Naive thymus-derived CD8-positive, alpha-beta T cell (primary cell): ENCODE measurements at places on chromosomes 5 and 9.

- DNase-seq = no peak
Measured at GRCh38 chr5:127590156-127590722, 58.6 kb upstream of the CTXN3 start.

GRCh38 chr5:159682623-159683022 is 233.7 kb upstream of the ADRA1B start:
- DNase-seq = no peak

DNA sequence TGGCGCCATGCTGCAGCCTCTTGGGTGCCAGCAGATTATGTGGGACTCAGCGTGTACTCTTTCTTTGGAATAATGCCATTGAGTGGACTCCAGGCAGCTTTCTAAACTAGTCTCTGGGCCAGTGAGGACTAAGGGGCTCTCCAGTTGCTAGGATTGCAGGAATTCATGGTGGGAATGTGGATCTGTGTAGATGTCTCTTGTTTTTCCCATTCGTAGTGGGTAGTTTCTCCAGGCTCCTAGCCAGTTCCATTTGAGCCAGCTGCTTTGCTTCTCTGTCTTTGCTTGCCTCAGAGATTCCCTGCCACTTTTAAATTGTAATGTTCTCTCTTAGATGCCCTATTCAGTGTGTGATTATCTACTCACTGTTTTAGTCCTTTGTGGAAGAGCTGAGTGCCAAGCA is 42.6 kb downstream of the SLF1 start:
- DNase-seq = no peak

DNA sequence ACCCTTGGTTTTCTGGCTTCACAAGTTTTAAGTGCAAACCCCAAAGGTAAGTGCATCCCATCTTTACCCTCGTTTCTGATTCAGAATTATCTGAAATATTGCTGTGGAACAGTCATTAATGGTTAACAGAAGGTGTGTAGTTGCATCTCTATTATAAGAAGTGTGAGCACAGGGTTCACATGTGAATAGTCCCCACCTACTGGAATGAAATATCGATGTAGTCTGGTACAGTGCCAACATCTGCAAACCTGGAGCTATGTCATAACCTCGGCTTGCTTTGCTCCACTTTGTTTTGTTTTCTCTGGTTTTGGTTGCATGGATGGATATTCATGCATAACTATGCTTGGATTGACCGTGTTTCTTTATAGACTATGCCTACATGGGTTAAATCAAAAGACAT is 12.6 kb downstream of the HTR4 start:
- DNase-seq = no peak

GRCh38 chr5:149639737-149640136 is 58.4 kb downstream of the ARHGEF37 start:
- DNase-seq = no peak

- DNase-seq = no peak
Measured at GRCh38 chr5:6644794-6645241, 11.6 kb downstream of the SRD5A1 start.

DNA sequence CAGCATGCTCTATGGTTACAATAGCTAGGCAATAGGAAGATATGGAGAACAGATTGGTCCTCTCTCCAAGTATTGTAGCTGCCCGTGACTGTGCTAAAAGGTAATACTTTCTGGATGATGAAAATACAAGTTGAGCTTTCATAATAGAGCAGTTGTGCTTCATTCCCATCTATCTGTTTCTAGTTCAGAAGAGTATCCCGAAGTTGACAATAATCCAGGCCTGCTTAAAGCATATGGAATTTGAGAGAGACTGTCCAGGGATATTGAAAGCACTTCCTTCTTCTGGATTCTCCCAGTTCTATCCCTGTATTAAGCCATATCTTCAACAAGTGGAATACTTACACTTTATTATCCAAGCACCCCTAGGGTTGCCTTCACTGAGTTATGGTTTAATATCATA is 350.4 kb downstream of the EFNA5 start:
- no peak for DNase-seq

DNA sequence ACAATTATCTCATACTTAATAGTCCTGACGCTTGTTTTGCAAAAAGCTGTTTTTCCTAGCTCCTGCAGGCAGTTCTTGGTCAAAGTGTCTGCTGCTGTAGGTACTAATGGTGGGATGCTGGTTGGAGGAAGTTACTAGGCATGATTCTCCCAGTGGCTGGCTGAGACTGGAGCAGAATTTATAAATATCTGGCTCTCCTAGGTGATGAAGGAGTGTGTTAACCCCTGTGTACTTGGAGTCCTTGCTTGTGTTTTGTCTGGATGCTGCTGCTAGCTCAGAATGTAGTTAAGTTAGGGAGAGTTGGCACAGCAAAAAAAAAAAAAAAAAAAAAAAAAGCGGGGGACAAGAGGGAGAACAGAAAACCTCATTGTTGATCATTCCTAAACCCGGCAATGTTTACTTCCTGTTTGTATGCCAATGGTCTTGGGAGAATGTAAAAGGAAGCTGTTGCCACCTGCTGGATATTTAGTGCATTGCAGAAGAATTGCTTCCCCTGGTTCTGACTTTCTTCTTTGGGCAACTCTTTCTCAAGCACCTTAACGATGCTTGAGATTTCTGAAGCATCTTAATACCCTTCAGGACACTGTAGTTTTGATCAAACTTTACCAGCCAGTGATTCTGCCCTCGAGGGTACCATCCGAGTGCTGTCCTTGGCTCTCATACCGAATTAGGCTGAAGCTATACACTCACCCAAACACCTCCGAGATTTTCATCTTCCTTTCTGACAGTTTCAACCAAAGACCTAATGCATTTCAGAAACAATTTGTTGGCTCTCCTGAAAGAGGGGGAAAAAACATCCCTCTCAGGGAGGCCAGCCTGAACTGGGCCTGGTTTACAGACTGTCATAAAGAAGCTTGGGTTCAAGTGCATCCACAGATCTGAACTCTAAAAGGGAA is 71.7 kb upstream of the WWC1 start:
- peak; percentile 20 for DNase-seq

- no peak for DNase-seq
Measured at GRCh38 chr5:35979715-35980114, 11.5 kb downstream of the UGT3A1 start.
